Epithelial cell of prostate (primary cell): ENCODE measurements at places on chromosomes 7 and 10.

- DNase-seq = no peak
These were observed 159.0 kb upstream of the MEOX2 start for GRCh38 chr7:15845461-15845860.

GRCh38 chr10:11715815-11716494 lies 26.2 kb upstream of the ECHDC3 start:
- peak; percentile 24 for DNase-seq

DNA sequence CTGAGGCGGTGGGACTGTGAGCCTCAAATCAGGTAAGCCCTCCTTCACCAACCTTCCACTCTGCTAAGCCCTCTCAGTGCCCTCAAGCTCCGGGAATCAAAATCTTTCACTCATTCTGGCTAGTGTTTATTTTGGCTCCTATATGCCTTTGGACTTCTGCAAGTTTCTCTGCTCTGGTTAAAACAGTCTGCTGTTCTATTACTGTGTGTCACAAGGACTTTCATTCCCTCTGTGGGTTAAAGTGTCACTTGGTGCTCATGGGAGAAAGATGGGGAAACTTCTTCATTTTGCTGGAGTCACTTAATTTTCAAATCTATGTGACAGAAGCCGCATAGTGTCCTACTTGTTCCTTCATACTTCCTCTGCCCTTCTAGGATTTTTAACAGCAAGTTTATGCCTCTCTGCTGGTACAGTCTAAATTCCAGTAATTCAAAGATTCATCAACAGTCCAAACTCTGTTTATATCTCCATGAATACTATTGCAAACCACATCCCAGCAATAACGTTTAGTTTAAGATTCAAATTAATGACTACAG lies 61.3 kb downstream of the CD36 start:
- no peak for DNase-seq

GRCh38 chr10:132537684-132538001 lies at the start of gene INPP5A:
INPP5A (plus strand) TSS chr10:132537787; CDS start chr10:132538097, 310 bp downstream.
- no peak for DNase-seq

GRCh38 chr7:44080118-44080517 lies 2.2 kb downstream of the POLM start:
- no peak for DNase-seq

DNA sequence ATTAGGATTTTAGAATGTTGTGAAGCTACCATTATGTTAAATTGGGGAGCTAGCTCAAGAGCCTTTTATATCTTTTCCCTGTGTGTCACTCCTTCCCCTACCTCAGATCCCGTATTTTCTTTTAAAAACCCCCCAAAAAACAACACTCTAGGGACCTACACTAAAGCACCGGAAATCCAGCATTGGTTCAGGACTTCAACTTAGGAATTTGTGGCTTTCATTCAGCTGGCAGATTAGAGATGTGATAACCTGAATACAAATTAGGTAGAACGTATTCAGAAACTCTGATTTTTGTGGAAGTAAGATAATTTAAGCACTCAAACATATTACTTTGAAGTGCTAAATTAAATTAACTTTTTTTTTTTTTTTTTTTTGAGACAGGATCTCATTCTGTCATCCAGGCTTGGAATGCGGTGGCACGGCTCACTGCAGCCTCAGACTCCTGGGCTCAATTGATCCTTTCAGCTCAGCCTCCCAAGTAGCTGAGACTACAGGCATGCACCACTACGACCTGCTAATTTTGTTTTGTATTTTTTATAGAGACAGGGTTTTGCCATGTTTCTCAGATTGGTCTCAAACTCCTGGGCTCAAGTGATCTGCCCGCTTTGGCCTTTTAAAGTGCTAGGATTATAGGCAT lies 6.8 kb downstream of the TBC1D12 start:
- DNase-seq = no peak

- no peak for DNase-seq
These were observed 15.4 kb downstream of the ORC5 start for GRCh38 chr7:104192434-104192833.

DNA sequence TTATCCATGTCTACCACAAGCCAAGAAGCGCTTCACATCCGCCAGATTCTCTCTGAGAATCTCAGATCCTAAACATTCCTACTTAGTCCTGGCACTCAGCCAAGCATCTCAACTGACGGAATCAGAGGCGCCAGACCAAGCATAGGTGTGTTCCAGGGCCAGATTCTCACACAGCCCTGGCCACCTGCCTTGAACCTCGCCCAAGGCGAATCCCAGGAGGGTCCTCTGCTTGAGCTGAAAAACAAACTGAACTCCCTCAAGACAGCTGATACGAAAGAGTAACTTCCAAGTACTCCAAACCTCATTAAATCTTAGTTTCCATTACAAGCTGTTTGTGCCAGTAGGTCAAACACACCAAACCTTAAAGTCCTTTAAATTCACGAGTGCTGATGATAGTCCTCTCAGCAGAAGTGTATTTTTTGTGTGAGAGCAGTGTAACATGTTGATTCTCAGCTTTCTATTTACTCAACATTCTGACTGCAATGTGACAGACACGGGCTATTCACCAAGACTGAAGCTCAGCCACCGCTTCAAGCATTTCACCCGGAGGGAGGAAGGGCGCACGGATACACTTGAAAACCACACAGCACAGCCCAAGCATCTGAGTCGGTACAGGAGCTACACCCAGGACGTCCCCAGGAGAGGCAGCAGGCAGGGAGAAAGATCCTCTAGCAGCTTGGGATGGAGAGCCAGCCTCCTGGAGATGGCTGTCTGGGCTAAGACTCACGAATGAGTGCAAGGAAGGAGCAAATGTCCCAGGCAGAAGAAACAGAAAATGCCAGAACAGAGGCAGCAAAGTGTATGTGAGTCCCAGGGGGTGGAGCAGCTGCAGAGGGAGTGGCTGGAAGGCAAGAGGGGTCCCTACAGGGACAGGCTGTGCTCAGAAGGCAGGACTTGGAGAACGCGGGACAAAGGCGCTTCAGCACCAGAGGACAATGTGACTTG lies 6.0 kb downstream of the PARD3 start:
- no peak for DNase-seq

- DNase-seq = no peak
These were observed 24.1 kb downstream of the WDR86 start for GRCh38 chr7:151385626-151386300.

DNA sequence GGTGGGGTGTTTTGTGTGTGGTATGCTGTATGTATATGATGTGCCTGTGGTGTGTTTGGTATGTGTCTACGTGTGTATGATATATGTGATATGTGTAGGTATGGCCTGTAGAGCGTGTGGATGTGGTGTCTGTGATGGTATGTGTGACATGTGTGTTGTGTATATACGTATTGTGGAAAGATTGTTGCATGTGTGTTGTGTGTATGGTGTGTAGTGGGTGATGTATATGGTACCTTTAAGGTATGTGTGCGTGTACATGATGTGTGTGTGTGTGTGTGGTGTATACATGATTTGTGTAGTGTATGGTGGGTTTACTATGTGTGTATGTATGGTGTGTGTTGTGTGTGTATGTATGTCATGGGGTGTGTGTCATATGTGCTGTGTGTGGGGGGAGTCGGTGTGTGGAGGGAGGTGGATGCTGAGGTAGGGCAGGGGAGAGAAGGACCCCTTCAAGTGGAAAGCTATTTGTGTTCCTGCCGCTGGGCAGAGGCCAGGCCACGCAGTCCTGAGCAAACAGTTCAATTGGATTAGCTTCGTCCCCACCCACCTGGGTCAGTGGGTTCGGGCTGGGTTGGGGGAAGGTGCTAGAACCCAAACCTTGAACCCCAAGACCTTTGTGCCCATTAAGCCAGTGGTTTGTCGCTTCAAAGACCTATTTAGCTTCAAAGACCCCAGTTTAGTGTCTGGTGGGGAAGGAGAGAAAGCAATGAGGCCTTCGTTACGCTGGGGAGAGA lies 1.9 kb upstream of the TRPV6 start:
- no peak for DNase-seq

DNA sequence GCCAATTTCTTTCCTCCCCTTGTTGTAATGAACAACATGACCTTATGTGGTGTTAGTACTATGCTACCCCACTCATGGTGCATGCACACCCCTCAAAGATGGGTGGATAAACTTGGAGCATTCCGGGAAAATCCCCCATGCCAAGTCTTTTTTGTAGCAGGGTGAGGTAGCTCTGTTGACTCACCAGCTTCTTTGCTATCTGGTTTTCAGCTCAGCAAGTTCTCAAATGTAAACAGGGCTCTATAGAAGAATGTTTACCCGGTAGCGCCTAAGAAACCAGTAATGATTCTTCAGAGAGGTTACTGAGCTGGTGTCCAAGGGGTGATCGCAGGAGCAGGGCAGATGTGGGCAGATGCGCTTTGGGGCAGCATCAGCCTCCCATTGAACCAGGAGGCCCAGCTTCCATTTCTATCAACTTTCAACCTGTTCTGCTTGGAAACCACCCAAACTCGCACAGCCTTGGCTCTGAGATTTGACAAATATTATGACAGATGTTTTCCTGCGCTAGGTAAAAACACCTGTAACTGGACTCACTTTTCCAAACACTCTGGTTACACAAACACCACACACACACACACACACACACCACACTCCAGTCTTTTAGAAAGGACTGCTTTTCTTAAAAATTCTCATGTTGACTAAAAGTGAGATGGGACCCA lies 87.8 kb downstream of the ZRANB1 start:
- no peak for DNase-seq

DNA sequence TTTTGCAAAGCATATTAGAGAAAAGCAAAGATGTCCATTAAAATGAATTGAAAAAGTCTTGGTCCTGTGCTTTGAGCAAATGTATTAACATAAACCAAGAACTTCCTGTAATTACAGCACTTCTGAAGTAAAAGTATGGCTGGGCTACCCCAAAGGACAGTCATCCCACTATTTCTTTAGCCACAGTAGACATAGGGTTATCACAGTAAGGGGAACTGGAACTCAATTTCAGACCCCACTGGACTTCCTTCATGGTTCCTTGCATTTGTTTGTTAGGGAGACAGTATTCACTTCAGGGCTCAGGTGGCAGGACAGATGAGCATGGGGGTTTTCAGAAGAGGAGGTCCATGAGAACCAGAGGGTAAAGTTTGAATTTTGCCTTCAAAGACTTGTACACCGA lies 203.1 kb upstream of the PDE1C start:
- DNase-seq = no peak

GRCh38 chr10:62243647-62243997 lies 25.0 kb downstream of the RTKN2 start:
- DNase-seq = no peak

GRCh38 chr10:1824928-1825327 lies 87.6 kb upstream of the ADARB2 start:
- no peak for DNase-seq

DNA sequence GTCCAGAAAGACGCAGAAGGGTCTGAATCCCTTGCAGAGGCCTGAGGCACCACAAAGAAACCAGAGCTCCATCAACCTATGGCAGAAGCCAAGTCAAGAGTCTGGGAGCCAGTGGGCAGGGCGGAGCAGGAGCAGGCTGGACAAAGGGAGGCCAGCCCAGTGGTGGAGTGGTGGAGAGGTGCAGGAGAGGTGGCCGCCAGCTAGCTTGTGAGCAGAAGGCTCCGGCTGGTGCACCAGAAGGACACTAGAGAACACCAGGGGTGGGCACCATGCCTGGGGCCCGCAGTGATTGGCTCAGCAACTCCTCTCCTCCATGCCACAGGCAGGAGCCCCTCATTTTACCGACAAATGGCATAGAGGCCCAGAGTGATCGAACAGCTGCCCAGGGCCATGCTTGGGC lies 186.6 kb downstream of the GRID1 start:
- DNase-seq = no peak

DNA sequence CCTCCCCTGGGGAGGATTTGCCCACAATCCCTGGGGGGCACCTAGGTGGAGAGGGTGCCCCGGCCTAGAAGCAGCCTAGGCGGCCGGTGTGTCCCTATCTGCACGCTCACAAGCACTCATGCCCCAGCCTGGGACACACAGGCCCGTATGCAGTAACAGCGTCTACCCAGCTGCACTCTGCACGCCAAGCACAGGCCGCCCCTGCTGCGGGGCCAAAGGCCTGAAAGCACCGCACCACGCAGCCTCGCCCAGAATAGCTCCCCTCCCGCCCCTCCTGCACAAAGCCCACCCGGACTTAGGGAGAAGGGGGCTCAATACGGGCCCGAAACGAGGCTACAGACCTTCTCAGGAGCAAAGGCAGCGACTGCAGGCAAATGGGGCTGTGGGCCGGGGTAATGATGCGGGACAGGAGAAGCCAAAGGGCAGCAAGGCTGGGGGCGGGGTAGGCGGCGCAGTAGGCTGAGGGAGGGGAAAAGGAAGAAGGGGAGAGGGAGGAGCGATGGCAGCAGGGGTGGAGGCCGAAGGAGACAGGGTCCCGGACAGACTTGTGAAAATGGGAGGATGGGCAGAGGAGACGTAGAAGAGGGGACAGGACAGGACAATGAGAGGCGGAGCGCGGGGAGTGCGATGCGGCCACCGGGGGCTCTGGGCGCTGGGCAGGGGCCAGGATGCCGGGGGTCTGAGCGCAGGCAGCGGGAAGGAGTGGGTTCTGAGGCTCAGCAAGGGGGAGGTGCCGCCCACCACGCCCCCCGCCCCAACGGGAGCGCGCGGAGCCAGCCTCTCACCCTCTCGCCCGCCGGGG lies 544 bp downstream of the GPRIN2 start:
- DNase-seq = no peak

DNA sequence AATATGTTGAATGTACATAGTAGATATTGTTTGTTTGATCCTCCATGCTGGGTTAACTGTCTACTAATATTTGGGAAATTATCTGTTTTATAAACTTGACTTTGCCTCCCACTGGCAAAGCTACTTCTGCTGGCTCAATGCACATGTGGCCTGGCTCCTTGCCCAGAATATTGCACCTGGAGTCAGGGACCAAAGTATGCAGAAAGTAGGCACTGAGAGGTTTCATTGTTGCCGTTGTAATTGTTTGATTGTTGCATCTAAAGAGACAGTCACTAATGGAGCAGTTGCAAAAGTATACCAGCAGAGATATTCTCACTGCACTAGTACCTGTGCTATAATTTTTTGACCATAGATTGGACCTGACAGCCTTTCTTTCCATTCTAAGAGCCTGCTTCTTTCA lies 137.8 kb upstream of the CNTNAP2 start:
- no peak for DNase-seq

GRCh38 chr7:150947241-150947745 lies 30.8 kb downstream of the KCNH2 start:
- no peak for DNase-seq

DNA sequence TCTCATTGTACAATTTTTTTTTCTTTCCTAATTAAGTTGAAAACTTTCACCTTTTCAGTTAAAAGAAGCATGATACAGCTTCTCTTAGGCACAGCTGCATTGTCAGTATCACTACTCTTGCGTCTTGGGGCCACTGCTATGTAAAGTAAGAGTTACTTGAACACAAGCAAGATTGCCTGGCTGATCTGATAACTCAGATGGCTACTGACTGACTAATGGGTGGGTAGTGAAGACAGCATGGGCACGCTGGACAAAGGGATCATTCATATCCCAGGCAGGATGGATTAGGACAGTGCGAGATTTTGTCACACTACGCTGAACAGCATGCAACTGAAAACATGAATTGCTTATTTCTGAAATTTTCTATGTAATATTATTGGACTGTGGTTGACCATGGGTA lies 11.6 kb upstream of the ADAMTS14 start:
- no peak for DNase-seq

- DNase-seq = no peak
These were observed 16.5 kb downstream of the MKI67 start for GRCh38 chr10:128109707-128110106.

GRCh38 chr7:143735962-143736361 lies 21.5 kb downstream of the CTAGE6 start:
- no peak for DNase-seq

GRCh38 chr7:51521054-51521453 lies 204.4 kb upstream of the COBL start:
- DNase-seq = no peak
